ENCODE measurements at places on chromosomes 7 and 10. TPM values are rescaled to one million over a fixed set of nuclear protein-coding genes. Genes with fewer than 3 reads are reported as not detected.

LOXL4 gene
- total RNA-seq: 1.6 TPM

ZNF680 gene
- 3.3 TPM for total RNA-seq

GPAM gene
- 13.7 TPM for total RNA-seq

NANOS1 gene
- 9.9 TPM for total RNA-seq

TMEM184A gene
- 144 TPM for total RNA-seq

FGL2 gene
- 16.1 TPM for total RNA-seq

VIM gene
- total RNA-seq: 528 TPM

FZD1 gene
- total RNA-seq: 12.6 TPM

HACD1 gene
- 5.8 TPM for total RNA-seq

PTN gene
- 6.7 TPM for total RNA-seq

SSC4D gene
- 2.8 TPM for total RNA-seq

FAM25G gene
- total RNA-seq: not detected

DNA sequence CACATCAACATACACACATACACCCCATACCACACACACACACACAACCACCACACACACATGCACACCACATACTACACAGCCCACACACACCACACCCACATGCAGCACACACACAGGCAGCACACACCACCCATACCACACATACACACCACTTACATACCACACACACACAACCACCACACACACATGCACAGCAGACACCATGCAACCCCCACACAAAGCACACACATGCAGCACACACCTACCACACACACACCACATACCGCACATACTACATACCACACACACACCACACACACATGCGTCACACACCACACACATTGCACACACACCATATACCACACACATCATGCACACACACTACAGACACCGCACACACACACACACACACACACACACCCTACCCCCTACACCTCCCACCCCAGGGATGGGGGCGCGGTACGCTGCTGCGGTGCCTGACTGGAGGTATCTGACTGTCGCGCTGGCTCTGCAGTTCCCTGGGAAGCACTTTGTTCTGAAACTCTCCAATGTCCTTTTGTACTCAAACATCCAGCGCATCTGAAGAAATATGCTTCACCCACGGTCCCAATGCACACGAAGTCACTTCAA is 5.4 kb upstream of the TRPV6 start:
- H3K36me3 ChIP-seq: no peaks in the 10 kb centered on the region
- no peaks in the 10 kb centered on the region for H3K4me1 ChIP-seq
- no peaks in the 10 kb centered on the region for H3K27me3 ChIP-seq
- H3K4me3 ChIP-seq: no peak overlapping the region
- DNase-seq: no peak
- no peak overlapping the region for H3K27ac ChIP-seq

GRCh38 chr7:69833964-69834363 is 235.7 kb downstream of the AUTS2 start:
- no peak for DNase-seq
- no peaks in the 10 kb centered on the region for H3K4me1 ChIP-seq
- no peak overlapping the region for H3K27ac ChIP-seq

- DNase-seq: no peak
- H3K4me3 ChIP-seq: no peak overlapping the region
- no peaks in the 10 kb centered on the region for H3K36me3 ChIP-seq
- H3K27ac ChIP-seq: no peak overlapping the region
- peaks cover 3% of the 10 kb centered on the region for H3K4me1 ChIP-seq
Measured at GRCh38 chr10:72080042-72080975, 8.0 kb downstream of the SPOCK2 start.

- DNase-seq: no peak
- H3K27me3 ChIP-seq: no peaks in the 10 kb centered on the region
- H3K4me3 ChIP-seq: no peak overlapping the region
- H3K4me1 ChIP-seq: no peaks in the 10 kb centered on the region
- no peak overlapping the region for H3K27ac ChIP-seq
Measured at GRCh38 chr10:1968257-1969033, 231.1 kb upstream of the ADARB2 start.

DNA sequence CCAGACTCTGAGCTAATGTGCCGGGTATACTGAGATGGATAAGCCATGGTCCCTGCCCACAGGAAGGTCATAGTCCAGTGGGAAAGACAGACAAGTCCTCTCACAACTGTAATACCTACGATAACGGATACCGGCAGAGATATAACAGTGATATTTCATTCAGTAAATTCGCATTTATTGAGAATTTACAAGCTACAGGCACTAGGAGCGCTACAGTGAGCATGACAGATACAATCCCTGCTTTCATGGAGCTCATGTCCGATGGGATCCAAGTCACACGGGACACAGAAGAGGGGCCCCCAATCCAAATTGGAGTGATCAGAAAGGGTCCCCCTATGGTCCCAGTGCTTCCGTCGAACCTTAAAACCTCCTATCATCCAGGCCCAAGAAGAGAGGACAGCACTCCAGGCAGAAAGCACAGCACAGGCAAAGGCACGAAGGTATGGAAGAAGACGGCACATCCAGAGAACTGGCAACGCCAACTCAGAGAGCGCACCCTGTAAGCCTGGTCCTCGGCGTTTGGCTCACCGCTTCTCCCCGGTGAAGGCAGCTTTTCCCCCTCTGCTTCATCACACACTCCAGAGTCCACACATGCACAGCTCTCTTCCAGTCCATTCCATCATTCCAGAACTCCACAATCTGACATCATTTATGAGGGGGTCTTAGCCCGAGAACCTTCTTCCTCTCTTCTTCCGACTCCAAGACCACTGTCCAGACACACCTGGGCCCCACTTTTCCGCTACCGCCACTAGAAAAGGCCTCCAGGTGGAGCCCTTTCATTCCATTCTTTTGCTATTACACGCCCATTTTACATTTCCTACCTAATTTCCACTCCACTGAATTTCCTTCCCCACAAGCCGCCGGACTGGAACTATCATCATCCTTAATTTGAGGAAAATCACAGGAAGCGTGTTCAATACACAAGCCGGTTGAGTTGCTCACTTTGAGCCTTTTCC is 47.8 kb upstream of the NKX2-3 start:
- H3K4me3 ChIP-seq: no peak overlapping the region
- H3K27ac ChIP-seq: no peak overlapping the region
- no peaks in the 10 kb centered on the region for H3K27me3 ChIP-seq
- H3K36me3 ChIP-seq: no peaks in the 10 kb centered on the region

- H3K27me3 ChIP-seq: no peaks in the 10 kb centered on the region
- DNase-seq: peak; percentile 73
- no peak overlapping the region for H3K4me3 ChIP-seq
- no peaks in the 10 kb centered on the region for H3K4me1 ChIP-seq
- H3K36me3 ChIP-seq: no peaks in the 10 kb centered on the region
- H3K27ac ChIP-seq: no peak overlapping the region
Measured at GRCh38 chr7:50812841-50813475, 30.3 kb upstream of the GRB10 start.

DNA sequence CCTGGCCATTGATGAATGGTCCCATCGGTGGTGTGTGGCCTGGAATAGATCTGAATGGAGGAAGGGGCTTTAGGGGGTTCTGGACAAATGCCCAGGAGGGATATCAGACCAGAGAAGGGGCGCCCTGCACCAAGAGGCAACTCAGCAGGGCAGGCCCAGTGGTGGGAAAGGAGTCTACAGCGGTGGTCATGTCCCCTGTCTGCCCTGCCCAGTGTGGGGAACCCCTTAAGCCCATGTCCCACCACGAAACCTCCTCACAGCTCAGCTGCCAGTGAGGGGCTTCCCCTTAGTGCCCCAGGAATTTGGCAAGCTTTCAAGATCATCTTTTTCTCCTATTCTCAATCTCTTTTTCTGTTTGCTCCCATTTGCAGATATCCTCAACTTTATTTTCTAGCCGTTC is 14.1 kb upstream of the CCSER2 start:
- no peak overlapping the region for H3K27ac ChIP-seq
- no peaks in the 10 kb centered on the region for H3K36me3 ChIP-seq
- DNase-seq: no peak
- H3K4me1 ChIP-seq: no peaks in the 10 kb centered on the region
- H3K4me3 ChIP-seq: no peak overlapping the region

- peaks cover 9% of the 10 kb centered on the region for H3K36me3 ChIP-seq
- H3K27ac ChIP-seq: no peak overlapping the region
- no peak overlapping the region for H3K4me3 ChIP-seq
- H3K27me3 ChIP-seq: no peaks in the 10 kb centered on the region
- no peak for DNase-seq
- H3K4me1 ChIP-seq: no peaks in the 10 kb centered on the region
Measured at GRCh38 chr10:132615341-132616169, 78.0 kb downstream of the INPP5A start.

GRCh38 chr10:129725011-129725410 is 239.1 kb downstream of the EBF3 start:
- H3K4me3 ChIP-seq: no peak overlapping the region
- H3K27ac ChIP-seq: no peak overlapping the region
- H3K4me1 ChIP-seq: no peaks in the 10 kb centered on the region
- H3K36me3 ChIP-seq: no peaks in the 10 kb centered on the region
- no peaks in the 10 kb centered on the region for H3K27me3 ChIP-seq

DNA sequence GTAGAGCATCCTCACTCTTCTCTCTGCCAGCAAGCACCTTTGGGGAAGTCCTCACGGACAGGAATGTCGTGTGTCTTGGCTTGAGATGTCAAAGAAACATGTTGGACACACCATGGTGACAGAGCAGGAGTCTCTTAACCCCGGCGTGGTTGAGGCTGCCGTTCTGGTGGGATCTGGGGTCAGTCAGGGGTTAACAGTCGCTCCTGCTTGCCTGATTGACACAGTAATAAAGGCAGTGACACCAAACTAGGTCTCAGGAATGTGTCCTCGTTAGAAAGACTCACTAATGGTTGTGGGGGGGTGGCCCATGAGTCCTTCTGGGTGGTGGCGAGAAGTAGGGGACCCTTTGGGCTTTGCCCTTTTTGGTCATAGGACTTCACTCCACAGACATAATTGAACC is 69.0 kb downstream of the TCF7L2 start:
- no peak overlapping the region for H3K4me3 ChIP-seq
- no peaks in the 10 kb centered on the region for H3K36me3 ChIP-seq
- no peak overlapping the region for H3K27ac ChIP-seq
- no peak for DNase-seq
- no peaks in the 10 kb centered on the region for H3K27me3 ChIP-seq
- no peaks in the 10 kb centered on the region for H3K4me1 ChIP-seq

DNA sequence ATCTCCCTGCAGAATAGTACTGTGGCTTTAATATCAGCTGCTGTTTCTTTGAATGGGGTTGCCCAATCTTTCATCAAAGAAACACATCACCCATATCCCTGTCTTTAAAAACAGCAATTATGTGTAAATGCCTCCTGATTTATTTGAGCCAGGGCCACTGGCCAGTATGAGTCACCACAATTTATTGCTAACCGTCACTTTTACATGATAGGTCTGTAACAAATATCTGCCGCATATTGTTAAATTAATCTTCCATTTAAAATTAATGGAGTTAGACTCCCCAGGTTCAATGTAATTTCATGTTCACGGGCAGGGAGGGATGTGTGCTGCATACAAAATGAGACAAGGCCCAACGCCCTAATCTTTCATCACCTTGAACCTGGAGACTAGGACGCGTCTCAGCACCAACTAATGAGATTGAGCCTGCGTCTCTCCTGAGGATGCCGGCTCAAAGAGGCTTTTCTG is 673.4 kb downstream of the AUTS2 start:
- no peaks in the 10 kb centered on the region for H3K36me3 ChIP-seq
- no peaks in the 10 kb centered on the region for H3K27me3 ChIP-seq
- no peaks in the 10 kb centered on the region for H3K4me1 ChIP-seq
- no peak overlapping the region for H3K27ac ChIP-seq
- DNase-seq: no peak
- H3K4me3 ChIP-seq: no peak overlapping the region

GRCh38 chr7:105990727-105991453 is 27.8 kb downstream of the CDHR3 start:
- H3K4me3 ChIP-seq: no peak overlapping the region
- H3K4me1 ChIP-seq: no peaks in the 10 kb centered on the region

GRCh38 chr7:92730808-92731207 is 105.6 kb downstream of the CDK6 start:
- no peak for DNase-seq
- H3K4me1 ChIP-seq: no peaks in the 10 kb centered on the region
- H3K27ac ChIP-seq: no peak overlapping the region
- no peaks in the 10 kb centered on the region for H3K36me3 ChIP-seq

GRCh38 chr10:102497545-102497944 is 5.0 kb downstream of the ACTR1A start:
- DNase-seq: no peak
- no peaks in the 10 kb centered on the region for H3K27me3 ChIP-seq
- no peak overlapping the region for H3K27ac ChIP-seq

DNA sequence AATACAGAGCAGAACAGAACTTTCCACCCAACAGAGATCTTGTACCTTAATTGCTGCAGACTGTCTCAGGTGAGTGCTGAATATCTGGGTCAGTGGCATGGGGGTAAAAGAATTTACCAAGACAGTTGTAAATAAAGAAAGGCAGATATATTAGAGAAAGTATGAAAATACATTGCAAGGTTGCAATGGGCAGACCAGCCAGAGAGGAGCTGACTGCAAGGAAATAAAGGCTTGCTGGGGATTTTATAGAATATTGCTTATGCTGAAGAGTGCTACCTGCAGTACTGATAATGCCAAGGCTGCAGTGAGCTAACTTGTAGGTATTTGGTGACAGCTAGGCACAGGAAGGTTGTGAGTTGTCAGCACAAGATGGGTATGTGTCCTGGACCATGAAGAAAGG is 171.0 kb upstream of the TRIM24 start:
- no peaks in the 10 kb centered on the region for H3K4me1 ChIP-seq
- DNase-seq: no peak
- no peak overlapping the region for H3K27ac ChIP-seq
- H3K4me3 ChIP-seq: no peak overlapping the region
- H3K36me3 ChIP-seq: no peaks in the 10 kb centered on the region

DNA sequence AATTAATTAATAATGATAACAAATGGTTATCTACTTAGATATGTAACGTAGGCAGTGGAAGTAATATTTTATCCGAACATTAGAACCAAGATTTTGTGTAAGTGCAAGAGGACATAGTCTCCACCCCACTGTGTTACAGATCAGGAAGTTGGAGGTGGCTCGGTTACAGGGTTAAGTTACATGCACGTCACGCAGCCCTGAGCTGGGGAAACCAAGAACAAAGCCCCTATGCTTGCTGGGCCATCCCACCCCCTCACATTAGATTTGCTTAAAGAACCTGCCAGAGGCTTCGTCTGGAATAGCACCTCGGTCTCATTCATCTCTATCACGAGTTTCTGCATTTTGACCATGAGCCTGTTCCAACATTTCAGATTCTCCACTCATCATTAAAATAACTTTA is 214.1 kb downstream of the ADARB2 start:
- H3K4me3 ChIP-seq: no peak overlapping the region
- no peak overlapping the region for H3K27ac ChIP-seq
- no peaks in the 10 kb centered on the region for H3K4me1 ChIP-seq
- no peak for DNase-seq
